Activated CD8-positive, alpha-beta T cell treated with anti-CD3 and anti-CD28 coated beads, Interleukin-2, amount 10 ng/mL, durations not matched to agents 7 days and 5 days (primary cell): ENCODE measurements at places on chromosomes 16 and 17. TPM values are rescaled to one million over a fixed set of nuclear protein-coding genes. Genes with fewer than 3 reads are reported as not detected.

The MSLN gene
- not detected for total RNA-seq

The CRISPLD2 gene
- not detected for total RNA-seq

DNA sequence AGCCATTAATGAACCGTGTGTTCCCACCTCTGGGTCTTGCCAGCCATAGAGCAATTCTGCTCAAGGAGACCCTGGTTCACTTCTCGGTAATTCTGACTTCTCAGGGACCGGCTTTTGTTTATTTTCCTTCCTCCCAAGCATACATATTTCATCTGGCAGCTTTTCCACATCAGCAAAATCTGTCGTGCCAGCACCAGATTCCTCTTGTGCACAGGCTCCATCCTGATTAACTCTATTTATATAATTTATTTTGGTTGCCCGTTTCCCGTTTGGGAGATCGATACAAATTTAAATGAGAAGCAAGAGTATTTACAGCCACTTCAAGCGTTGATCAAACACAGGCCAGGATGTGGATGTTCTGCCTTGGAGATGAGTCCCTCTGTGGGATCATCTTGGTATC, 161.9 kb upstream of the XYLT1 start:
- no peak overlapping the region for H3K27ac ChIP-seq
- peaks cover 4% of the 10 kb centered on the region for H3K27me3 ChIP-seq
- H3K4me3 ChIP-seq, result no peak overlapping the region
- no peaks in the 10 kb centered on the region for H3K4me1 ChIP-seq
- DNase-seq, result no peak

DNA sequence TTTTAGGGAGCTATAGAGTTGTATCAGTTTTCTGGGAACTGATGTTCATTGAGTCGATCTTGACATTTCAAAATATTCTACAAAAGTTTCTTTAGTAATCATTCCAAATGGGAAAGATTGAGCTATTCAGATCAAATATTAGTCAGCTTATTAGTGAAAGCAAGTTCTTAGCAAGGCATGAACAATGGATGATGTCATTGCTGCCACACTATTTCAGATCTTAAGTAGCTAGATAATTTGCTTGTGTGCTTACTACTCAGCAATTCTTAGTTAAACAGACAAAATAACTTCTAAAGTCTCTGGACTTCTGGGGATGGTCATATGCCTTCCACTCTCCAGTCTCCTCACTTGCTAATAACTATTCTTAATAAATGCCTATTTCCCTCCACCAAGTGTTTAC, 69.0 kb upstream of the CDH8 start:
- H3K27ac ChIP-seq, result no peak overlapping the region
- no peak for DNase-seq
- H3K4me1 ChIP-seq, result no peaks in the 10 kb centered on the region
- no peak overlapping the region for H3K4me3 ChIP-seq
- no peaks in the 10 kb centered on the region for H3K36me3 ChIP-seq
- no peaks in the 10 kb centered on the region for H3K27me3 ChIP-seq

DNA sequence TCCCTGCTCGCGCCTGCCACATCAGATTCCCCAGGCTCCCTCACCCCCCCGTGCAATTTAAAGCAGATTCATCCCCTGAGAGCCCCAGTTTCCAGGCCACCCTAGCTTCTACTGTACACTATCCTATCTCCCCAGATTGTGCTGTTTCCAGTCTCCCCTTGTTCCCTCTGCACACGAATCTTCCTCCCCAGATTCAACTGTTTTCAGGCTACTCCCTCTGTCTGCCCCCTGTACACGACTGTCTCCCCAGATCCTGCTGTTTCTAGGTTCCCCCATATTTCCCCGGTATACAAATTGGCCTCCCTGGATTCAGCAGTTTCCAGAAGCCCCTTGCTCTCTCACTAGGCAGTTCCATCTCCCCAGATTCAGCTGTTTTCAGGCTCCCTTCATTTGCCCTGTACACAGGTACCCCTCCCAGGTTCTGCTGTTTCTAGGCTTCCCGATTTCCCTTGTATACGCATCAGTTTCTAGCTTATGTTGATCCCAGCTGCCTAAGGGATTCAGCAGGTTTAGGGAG, 22.9 kb downstream of the COPZ2 start:
- H3K36me3 ChIP-seq, result no peaks in the 10 kb centered on the region
- H3K27me3 ChIP-seq, result peaks cover 32% of the 10 kb centered on the region
- H3K4me3 ChIP-seq, result no peak overlapping the region

GRCh38 chr17:51120357-51120738, 320 bp downstream of the SPAG9 start:
- peak overlapping the region; percentile 98 for H3K27ac ChIP-seq
- no peaks in the 10 kb centered on the region for H3K27me3 ChIP-seq
- peak overlapping the region; percentile 88 for H3K4me3 ChIP-seq
- DNase-seq, result peak; percentile 64
- H3K36me3 ChIP-seq, result no peaks in the 10 kb centered on the region

DNA sequence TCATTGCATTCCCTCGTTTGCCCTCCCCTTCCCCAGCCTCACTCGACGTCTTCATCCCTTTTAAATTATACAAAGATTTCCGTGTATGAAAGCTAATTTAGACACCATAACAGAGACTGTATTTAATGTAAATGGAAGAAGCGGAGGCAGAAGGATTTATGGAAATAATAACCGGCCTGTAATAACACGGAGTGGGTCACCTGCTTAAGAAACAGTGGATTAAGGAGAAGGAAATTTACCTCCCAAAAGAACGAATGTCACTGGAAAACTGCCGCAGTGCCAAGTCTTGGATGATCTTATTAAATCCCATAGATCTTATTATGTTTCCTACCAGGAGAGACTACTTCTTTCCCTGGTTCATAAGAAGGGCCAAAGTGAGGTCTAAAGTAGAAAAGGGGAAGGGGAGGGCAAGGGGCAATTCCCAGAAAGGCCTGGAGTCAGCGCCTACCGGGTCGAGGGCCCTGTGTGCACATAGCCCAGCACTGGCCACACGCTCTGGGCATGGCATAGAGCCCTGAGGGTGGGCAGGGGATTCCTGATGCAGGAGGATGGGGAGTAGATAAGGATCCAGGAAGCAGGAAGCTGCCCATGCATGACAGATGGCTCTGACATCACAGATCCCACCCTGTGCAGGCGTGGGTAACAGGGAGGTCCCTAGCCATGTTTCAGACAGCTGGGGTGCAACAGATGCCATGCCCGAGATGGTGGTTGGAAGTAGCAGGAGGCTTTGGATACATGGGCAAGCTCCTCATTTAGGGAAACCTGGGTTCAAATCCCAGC, 56.2 kb upstream of the RPL38 start:
- no peaks in the 10 kb centered on the region for H3K4me1 ChIP-seq
- peaks cover 4% of the 10 kb centered on the region for H3K27me3 ChIP-seq
- H3K27ac ChIP-seq, result no peak overlapping the region
